Stimulated activated CD8-positive, alpha-beta memory T cell treated with anti-CD3 and anti-CD28 coated beads, Interleukin-4, amount 100 ng/mL, for 4 hours (primary cell): ENCODE measurements at places on chromosomes 2 and 18.

DNA sequence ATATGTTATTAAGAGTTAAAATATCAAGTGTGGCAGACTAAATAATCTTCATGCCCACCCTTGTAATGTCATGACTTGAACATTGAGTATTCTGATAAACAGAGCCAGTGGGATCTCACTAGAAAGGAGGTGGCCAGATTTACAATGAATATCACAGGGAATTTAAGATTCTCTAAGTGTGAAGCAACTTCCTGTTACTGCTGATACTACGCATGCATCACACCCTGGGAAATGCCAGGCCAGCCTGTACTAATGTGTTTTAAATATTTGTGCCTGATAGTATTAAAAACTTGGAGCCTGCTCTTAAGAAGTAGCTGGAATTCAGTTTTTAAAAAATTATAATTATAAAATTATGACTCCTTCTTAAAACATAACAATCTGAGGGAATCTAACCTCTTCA lies 148.3 kb downstream of the LAMA3 start:
- no peak for DNase-seq

DNA sequence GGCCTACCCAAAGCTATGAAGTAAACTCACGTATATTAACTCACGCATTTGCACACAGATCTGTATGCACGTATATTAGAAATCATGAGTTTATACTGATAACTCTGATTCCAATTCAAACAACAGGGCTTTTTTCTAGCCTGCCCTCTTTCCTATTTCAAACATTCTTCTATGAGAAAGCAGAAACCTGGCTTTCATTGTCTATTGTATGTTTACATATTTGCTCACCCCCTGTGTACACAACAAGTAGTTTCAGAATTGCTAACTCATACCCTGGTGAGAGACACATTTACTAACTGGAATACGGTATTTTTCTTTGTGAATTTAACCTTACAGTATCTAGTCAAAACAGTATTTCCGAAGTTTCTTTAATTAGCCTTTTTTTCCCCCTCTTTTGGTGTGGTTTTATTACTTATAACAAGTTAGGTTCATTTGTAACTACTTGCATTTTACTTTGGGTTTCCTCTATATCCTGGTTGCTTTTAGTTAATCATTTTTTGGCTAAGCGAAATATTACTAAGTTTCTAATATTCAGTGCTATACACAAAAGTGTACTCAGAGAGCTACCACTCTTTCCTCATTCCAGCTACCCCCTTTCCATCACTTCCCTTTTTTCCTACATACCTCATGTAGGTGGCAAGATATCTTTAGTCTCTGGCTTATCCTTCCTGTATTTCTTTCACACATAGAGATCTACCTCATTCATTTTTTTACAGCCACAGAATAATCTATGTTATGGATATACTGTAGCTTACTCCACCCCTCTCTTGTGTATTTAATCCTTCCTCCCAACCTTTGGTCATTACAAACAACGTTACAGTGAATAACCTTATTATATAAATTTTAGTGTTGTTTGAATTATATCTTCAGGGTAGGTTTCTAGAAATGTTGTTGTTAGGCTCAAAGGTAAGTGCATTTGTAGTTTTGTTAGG lies 112.7 kb upstream of the BCL2L11 start:
- no peak for DNase-seq

DNA sequence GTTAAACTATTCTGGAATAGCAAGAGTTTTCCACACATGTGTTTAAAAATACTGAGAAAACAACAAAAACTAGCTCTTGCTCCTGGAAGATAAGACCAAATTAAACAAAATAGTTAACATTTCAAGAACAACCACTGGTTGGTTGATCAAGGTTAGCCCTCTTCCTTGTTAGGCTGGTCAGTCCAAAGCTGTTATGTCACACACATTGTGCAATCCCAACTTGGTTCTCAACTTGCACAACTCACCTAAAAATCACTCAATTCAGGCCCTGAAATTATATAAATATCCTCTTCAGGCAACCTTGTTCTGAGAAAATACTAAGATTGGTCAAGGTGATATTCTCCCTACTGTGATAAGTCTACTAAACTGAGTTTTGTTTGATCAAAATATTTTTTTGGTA lies 169.7 kb upstream of the LRP1B start:
- DNase-seq, result no peak

DNA sequence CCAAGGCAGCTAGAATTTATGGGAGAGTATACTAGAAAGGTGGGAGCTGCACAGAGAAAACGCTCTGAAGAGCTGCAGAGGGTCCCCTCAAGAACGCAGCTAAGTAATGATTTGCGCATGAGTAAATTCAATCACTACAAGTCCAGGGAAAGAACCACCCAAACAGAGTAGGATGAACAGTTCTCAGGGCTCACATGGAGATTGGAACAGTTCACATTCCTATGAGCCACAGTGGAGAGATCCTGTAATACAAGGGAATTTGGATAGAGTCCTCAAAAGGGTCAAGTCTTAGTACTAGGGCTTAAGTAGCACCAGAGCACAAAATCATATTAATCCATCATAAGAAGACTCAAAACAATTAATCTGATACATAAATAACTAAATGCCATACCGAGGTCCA lies 12.7 kb downstream of the OLA1 start:
- DNase-seq, result no peak

GRCh38 chr18:36636237-36636817 lies 192.5 kb downstream of the TPGS2 start:
- no peak for DNase-seq

DNA sequence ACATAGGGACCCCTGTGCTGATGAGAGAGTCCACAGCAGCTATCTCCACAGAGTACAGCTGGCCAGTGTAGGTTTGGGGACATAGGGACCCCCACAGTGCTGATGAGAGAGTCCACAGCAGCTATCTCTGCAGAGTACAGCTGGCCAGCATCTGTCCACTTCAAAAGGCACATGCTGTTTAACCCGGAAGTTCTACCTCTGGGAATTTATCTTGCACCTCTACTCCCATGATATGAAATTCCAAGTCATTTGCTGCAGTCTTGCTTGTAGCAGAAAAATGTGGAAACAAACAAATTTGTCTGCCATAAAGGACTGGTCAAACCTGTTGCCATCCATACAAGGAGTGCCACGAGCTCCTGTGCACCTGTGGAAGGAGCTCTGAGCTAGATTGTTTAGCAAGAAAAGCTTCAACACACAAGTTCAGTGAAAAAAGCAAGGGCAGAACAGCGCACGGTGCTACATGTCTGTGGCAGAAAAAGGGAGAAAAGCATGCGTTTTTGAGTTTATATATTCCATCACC lies 33.1 kb downstream of the LRRFIP1 start:
- DNase-seq, result no peak

- DNase-seq, result no peak
These were observed 848.0 kb downstream of the RNF144A start for GRCh38 chr2:7765236-7765635.

- DNase-seq, result no peak
These were observed 85.1 kb downstream of the TMEM131 start for GRCh38 chr2:97910403-97911205.

- no peak for DNase-seq
These were observed 437.7 kb upstream of the HNRNPA3 start for GRCh38 chr2:176774766-176775451.

DNA sequence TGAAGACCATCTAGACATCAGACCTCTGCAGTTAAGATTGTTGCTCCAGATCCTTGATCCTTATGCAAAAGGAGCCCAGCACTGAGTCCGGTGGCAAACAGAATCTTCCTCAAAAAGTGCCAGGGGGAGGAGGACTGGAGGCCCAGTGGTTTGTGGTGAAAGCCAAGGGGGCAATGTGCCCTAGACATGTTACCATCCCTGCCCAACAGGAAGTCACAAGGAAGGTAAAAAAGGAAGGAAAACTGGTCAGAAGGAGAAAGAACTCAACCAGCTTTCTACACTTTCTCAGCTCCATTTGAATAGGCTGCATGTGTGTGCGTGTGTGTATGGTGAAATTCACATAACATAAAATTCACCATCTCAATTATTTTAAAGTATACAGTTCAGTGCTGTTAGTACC lies 25.0 kb upstream of the KDM3A start:
- no peak for DNase-seq

DNA sequence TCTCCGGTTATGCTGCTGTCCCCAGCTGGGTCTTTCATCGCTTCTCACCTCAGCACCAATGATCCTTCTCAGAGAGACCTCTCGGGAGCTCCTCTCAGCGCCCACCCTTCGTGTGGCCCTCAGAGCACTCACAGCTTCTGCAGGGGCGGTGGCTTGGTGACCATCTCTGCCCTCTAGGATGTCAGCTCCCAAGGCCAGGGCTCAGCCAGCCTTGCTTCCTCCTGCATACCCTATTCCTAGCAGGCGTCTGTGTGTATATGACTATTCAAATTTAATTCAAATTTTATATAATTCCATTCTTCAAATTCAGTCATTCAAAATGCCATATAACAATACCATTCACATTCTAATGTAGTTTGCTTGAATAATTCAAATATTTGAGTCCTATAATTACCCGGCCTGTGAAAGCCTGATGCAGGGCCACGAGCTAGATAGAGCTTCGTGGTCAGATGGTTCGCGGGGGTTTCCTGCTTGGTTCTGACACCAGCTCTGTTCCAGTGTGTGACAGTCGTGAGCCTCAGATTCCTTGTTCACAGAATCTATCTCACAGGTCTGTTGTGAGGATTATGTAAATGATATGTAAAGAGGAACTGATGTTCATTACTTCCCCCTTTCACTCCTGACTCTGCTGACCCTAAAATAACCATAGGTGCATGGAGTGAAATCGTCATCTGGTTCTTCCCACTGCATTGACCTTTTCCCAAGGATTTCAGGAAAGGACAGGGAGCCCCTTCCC lies 94.0 kb upstream of the CNGA3 start:
- no peak for DNase-seq

DNA sequence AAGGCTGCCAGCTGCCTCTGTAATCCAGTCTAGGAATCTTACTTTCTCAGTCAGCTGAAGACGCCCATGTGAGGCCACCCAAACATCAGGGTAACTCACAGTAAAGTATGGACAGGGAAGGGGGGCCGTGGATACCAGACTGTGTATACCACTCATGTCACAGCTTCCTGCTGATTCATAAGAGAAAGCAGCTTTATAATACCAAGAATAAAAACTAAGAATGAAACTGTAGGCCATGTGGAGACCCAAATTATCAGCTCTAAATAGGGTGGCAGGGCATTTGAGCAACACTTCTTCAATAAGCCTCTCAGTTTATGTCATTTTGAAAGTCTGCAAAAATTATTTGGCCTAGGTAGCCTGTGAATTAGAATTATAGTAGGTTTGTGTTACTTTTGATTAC lies 115.0 kb upstream of the CDCA7 start:
- DNase-seq, result no peak

DNA sequence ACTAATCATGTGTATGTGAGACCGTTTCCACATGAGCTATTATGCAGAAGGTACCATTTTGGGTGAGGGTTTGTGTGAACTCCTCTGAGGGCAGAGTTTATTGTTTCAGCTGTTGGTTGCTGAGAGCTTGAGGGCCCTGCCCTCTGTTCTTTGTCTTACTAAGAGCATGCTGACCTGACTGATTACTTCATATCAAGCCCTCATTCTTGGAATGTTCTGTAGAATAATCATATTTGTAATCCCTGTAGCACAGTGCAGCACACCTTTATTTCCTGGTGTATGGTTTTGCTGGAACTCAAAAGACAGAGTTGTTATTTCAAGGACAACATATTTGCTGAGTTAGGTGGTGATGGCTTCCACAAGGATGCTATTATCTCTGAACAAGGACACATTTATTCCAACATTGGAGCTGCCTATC lies 118.5 kb downstream of the GALNT3 start:
- no peak for DNase-seq

DNA sequence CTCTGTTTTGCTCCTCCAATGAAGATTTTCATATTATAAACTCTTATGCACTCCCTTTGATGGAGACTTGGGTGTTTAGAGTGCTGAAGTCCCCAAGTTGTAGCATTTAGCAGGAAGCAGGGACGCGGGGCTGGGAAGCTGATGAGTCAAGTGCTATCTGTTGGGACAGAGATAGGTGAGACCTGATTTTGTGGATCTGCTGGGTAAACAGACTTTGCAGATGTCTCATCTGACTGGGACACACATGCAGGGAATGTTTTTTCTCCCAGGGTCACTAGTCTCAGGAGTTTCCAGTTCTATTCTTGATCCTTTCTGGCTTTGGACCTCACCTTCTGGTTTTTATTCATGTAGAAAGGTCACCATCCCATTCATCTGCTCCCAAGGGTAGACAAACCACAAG lies 79.7 kb upstream of the ACAA2 start:
- DNase-seq, result no peak

GRCh38 chr2:3403587-3404334 lies 24.3 kb downstream of the TRAPPC12 start:
- no peak for DNase-seq

GRCh38 chr2:37623971-37624900 lies 47.2 kb downstream of the CDC42EP3 start:
- DNase-seq, result no peak

- DNase-seq, result no peak
These were observed 92.0 kb downstream of the LTBP1 start for GRCh38 chr2:33038799-33039198.

DNA sequence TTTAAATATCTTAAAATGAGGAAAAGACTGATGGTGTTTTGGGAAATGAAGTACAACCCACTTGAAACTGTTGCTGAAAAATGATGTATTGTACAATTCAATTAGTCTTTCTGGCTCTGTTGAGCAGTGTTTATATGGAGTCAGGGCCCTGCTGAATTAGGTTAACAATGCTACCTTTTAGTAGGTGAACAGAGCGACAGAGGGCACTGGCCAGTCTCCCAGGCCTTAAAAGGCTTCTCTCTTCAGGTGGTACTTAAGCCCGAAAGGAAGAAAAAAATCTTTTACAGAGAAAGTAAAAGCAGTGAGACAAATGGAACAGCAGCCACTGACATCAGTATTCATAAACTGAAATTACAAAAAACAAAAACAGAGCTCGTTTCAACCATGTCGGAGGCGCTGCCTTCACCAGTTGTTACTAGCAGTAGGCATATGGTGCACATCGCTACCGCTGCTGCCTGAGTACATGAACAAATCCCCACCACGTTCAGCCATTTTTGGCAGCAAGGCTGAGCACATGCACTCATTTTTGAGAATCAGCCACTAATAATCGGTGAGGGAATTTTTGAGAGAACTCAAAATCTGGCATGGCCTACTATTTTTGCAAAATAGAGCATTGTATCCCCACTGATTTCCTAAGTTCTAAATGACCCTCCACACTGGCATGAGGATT lies 91.8 kb downstream of the PLEKHM3 start:
- DNase-seq, result no peak

GRCh38 chr18:424071-424661 lies 76.3 kb downstream of the COLEC12 start:
- DNase-seq, result no peak

- no peak for DNase-seq
These were observed 37.1 kb downstream of the BCL2L11 start for GRCh38 chr2:111157798-111158197.

- no peak for DNase-seq
These were observed 17.3 kb downstream of the DUSP11 start for GRCh38 chr2:73762571-73762970.
